ENCODE measurements at places on chromosomes 5 and 9. TPM values are rescaled to one million over a fixed set of nuclear protein-coding genes. Genes with fewer than 3 reads are reported as not detected.

Gene GPR150
- under 0.01 TPM for total RNA-seq

Gene KIF24
- 5.7 TPM for total RNA-seq

Gene GAPT
- total RNA-seq, result not detected

Gene FAM200C
- total RNA-seq, result 13.0 TPM

Gene ANKDD1B
- total RNA-seq, result 3.7 TPM

Gene HMMR
- 2.6 TPM for total RNA-seq

Gene ECM2
- 28.7 TPM for total RNA-seq

Gene TMEM174
- total RNA-seq, result not detected

Gene SNX18
- total RNA-seq, result 29.2 TPM

Gene BARHL1
- not detected for total RNA-seq

Gene CEP72
- 5.2 TPM for total RNA-seq

Gene N4BP3
- total RNA-seq, result 12.0 TPM

Gene AUH
- 21.9 TPM for total RNA-seq

Gene PANK3
- 38.6 TPM for total RNA-seq

Gene FREM1
- total RNA-seq, result 17.2 TPM

Gene SLC34A3
- not detected for total RNA-seq

Gene PTGR1
- 53.2 TPM for total RNA-seq

Gene ATOSB
- 4.7 TPM for total RNA-seq

Gene SLC36A1
- 8.9 TPM for total RNA-seq

Gene ST8SIA4
- 6.3 TPM for total RNA-seq

Gene CERCAM
- 33.4 TPM for total RNA-seq

Gene FBXL7
- total RNA-seq, result 3.7 TPM

Gene CDKN2B
- not detected for total RNA-seq

Gene SPINK14
- total RNA-seq, result not detected

Gene CMYA5
- total RNA-seq, result 93.9 TPM

Gene PFN3
- total RNA-seq, result not detected

Gene KCNT1
- 1.6 TPM for total RNA-seq

Gene CNTNAP3
- total RNA-seq, result 4.2 TPM

Gene UBAP1
- 21.4 TPM for total RNA-seq

Gene WNK2
- 4.7 TPM for total RNA-seq

Gene PHF24
- total RNA-seq, result under 0.01 TPM

Gene PCDHA5
- not detected for total RNA-seq

Gene ESM1
- total RNA-seq, result 0.52 TPM

Gene CA9
- under 0.01 TPM for total RNA-seq

Gene FGF10
- total RNA-seq, result 4.7 TPM

Gene ADGRD2
- not detected for total RNA-seq

Gene GARIN3
- total RNA-seq, result not detected

Gene BDP1
- total RNA-seq, result 19.3 TPM

Gene SPATA31E1
- not detected for total RNA-seq

Gene LURAP1L
- 14.1 TPM for total RNA-seq

Gene C5orf24
- 31.3 TPM for total RNA-seq

Gene ACTBL2
- not detected for total RNA-seq

Gene KIAA0825
- total RNA-seq, result 5.2 TPM

Gene PLCXD3
- total RNA-seq, result 0.52 TPM

Gene LSM11
- 8.9 TPM for total RNA-seq

Gene ABLIM3
- total RNA-seq, result 15.1 TPM

Gene FBXO4
- 8.4 TPM for total RNA-seq

Gene SPINK6
- total RNA-seq, result not detected

Gene NKD2
- 1.6 TPM for total RNA-seq

Gene SOX30
- total RNA-seq, result not detected

Gene CER1
- not detected for total RNA-seq

Gene PALM2AKAP2
- total RNA-seq, result 24.0 TPM

Gene UIMC1
- total RNA-seq, result 40.2 TPM

Gene SYNPO
- total RNA-seq, result 6.3 TPM
